H1 (cell line): ENCODE measurements at places on chromosomes 6 and 20.

- no peak for DNase-seq
Observed at GRCh38 chr6:32164295-32164694, at the start of gene EGFL8. EGFL8 (plus strand) TSS chr6:32164595; CDS start chr6:32166166, 1,571 bp downstream.

DNA sequence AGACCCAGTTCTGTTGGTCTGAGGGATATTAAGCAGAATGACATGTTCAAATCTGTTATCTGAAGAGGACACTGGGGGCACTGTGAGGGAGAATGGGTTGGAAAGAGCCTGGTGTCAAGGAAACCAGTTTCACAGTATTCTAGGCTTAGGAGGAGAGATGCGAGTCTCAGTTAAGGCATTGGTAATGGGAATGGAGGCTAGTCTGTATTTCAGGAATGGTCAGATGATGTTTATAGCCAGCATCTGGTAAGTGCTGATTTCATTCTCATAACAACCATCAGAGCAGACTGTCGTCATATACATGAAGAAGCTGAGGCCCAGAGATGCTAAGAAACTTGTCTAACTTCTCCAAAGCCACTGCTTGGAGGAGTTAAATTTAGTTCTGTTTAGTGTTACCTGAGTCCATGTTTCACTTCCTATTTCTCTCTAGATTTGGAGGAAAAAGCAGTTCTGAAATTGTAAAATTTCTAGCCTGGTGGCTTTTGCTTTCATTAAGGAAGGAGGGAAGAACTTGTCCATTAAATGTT is 242.0 kb downstream of the ARID1B start:
- DNase-seq, result no peak

GRCh38 chr6:89596484-89596883 is 42.1 kb downstream of the LYRM2 start:
- DNase-seq, result no peak

- no peak for DNase-seq
Observed at GRCh38 chr6:47794577-47795135, 12.8 kb downstream of the OPN5 start.

- no peak for DNase-seq
Observed at GRCh38 chr6:55082021-55082420, 92.3 kb upstream of the HCRTR2 start.

GRCh38 chr20:742156-742555 is 26.1 kb downstream of the SLC52A3 start:
- DNase-seq, result no peak

DNA sequence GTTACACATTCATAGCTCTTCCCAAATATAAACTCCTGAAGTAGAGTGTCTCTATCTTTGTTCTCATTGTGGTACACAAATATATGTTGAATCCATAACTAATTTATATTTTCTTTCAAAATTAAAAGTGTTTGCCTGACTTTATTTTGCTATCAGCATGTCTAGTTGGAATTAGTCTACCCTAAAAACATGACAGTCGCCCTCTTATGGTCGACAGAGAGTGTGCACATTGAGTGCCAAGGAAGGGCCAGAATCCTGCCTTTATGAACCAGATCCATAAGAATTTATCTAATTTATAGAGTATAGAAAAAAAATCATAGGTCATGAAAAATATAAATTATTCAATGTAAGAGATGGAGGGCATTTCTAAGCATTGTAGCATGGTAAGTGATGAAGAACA is 12.3 kb upstream of the DEFB112 start:
- no peak for DNase-seq

GRCh38 chr6:42664718-42665117 is 57.7 kb downstream of the PRPH2 start:
- no peak for DNase-seq

- DNase-seq, result no peak
Observed at GRCh38 chr20:13877793-13878192, 93.0 kb downstream of the NDUFAF5 start.

- DNase-seq, result peak; percentile 17
Observed at GRCh38 chr20:57860576-57860975, 150.8 kb upstream of the PMEPA1 start.

GRCh38 chr20:40797425-40797824 is 108.4 kb upstream of the MAFB start:
- DNase-seq, result no peak

DNA sequence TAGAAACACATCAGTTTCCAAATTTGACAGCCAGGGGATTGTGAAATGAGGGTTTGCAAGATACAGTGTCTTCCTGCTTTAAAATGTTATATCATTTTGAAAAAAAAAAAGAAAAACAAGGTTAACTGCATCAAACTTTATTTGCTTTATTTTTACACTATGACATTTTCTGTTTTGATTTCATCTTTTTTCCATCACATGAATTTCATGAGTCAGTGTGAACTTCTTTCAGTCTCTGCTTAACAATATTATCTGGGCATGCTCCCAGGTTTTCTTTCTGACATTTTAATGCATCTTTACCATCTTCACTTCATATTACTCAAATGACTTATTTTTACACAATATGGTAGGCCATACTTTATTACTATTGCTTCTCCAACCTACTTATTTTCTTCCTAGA is 1.9 kb downstream of the NCOA7 start:
- DNase-seq, result no peak

DNA sequence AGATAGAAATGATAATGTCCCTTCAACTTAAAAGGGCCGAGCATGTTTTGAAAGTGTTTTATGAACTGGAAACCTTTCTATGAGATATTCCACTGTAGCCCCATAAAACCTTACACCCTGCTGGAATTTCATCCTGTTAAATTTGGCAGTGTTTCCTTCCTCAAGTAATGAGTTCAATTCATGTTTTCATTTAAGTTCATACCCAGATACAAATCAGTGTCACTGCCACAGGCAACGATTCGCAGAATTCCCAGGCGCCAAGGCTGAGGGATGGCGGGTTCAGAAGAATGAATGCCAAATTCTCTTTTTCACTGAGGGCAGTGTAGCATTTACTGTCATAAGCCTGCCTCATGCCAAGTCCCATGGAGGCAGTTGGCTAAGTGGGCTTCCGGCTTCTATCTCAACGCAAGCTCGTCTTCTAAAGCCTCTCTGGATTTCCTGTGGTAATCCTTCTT is 511.8 kb upstream of the ID4 start:
- no peak for DNase-seq

DNA sequence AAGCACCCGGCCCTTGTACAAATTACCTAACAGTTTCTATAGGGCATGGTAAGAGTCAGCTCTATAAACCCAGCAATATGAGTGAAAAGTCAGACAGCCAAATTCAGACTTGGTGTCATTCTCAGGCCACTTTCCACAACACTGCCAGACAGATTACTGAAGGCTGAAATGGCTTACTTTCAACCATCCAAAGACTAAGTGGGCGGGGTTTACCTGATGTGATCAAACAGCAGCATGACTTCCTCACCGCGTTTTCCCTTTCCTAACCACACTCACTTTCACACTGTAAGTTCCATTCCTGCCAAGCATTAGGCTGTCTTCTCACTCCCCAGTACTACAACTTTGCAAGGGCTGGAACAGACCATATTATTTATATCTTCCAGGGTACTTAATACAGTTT is 85.9 kb downstream of the SMLR1 start:
- no peak for DNase-seq

DNA sequence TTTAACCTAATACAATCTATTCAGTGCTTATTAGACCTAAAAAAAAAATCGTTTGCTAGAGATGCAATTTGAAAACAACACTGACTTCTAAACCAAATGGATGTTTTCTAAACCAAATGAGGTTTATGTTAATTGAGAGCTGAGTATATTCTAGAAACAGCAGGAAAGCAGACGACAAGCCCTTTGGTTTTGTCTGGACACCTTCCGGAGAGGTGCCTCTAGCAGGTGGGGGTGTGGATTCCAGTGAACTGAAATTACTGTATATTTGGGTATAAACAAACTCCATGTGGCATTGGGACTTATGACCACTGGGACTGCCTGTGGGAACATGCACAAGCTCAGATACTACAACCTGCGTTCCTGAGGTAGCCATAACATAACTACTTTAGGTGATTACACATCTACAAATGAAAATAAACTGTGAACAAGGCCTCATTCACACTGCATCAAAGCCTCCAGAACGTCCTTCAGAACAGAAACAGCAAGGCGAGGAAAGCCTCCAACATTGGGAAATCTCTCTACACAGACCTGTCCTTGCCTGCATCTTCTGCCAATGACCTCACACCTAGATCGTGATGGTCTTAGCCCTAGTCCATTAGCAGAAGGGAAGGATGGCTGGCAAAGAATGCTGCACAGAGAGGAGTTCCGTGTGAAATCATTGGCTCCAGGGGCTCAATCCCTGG is 206.8 kb upstream of the FOXQ1 start:
- DNase-seq, result no peak

GRCh38 chr20:63284083-63284440 is 8.9 kb upstream of the COL20A1 start:
- no peak for DNase-seq

DNA sequence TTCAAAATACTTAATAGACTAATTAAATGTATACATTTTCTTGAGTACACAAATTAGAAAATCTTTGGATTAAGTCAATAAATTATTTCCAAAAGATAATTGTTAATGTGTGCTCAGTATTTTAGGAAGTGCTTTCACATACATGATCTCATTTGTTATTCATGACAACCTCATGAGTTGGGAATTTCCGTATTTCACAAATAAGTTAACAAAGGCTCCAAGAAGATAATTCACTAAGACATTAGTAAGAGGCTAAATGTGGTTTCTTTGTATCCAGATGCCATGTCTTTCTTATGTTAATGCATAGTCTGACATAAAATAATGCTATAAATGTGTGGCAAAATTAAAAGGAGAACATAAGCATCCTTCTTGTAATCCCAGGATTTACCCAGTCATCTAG is 79.5 kb upstream of the TCF21 start:
- no peak for DNase-seq

DNA sequence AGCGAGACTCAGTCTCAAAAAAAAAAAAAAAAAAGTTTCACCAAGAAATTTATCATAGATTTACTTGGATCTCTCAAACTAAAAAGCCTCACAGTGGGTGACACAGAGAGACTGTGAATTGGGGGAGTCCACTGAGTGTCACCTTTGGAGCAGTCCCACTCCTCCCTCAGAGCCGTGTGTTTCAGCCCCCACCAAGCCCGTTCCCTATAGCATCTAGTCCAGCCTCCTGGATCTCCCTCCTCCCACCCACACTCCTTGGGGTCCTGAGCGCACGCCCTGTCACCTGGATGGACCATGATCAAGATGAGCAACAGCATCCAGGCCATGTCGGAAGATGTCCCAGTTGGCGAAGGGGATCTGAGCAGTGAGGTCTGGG is 422 bp downstream of the NCR3 start:
- DNase-seq, result no peak

GRCh38 chr20:42901689-42902440 is 287.8 kb downstream of the PTPRT start:
- DNase-seq, result no peak

DNA sequence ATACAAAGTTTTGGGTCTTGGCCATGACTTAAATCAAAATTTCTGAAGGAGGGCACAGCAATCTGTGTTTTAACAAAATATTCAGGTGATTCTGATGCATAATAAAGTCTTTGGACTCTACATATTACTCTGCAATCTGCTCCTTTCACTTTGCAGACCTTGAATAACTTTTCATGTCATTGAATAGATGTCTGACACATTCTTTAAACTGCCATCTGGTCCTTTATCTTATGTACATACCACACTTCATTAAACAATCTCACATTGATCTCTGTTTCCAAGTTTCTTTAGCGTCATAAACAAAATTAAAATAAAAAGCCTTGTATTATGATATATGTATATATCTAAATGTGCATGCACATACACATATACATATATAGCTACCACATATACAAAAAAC is 831.2 kb downstream of the MAFB start:
- no peak for DNase-seq

- no peak for DNase-seq
Observed at GRCh38 chr6:28326371-28326948, 9.5 kb downstream of the ZSCAN31 start.

GRCh38 chr20:50577175-50578018 is 67.2 kb downstream of the PTPN1 start:
- DNase-seq, result no peak

DNA sequence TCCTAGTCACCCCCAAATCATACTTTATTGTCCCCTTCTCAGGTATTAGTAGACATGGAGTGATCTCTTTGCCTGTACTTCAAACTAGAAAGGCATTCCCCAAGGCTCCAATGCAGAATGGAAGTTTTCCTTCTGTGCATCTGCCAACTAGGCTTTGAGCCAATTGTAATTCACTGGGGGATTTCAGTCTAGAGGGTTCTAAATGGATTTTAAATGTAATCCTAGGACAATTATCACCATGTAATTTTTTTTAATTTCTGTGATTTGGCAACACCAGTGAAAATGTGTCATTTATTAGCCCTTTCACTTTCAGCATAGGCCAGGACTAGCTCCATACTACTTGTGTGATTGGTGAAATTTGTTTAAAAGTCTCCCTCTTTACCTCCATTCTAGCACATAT is 557.6 kb upstream of the MARCKS start:
- DNase-seq, result no peak

DNA sequence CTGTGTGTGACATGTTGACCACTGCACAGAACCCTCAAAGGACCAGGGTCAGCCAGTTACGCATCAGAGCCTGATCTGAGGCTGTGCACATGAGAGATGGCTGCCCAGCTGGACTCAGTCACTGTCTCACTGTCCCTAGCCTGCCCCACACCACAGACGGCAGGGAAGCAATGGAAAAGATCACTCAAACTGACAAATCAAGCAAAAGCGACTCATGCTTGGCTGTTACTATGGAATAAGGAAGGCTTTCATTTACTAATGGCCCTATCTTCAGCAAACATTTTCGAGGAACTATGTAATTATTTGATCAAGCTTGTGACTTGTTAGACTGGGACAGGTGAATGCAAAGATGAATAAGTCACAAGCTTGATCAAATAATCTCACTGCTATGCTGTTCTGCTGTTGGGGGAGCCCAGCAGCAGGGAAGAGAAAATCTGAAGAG is 137.0 kb downstream of the SLC23A2 start:
- no peak for DNase-seq

GRCh38 chr6:46706464-46706863 is 18.8 kb downstream of the TDRD6 start:
- no peak for DNase-seq

GRCh38 chr20:51284871-51285270 is 257.6 kb downstream of the NFATC2 start:
- no peak for DNase-seq

GRCh38 chr6:136344420-136344819 is 54.8 kb upstream of the BCLAF1 start:
- no peak for DNase-seq

DNA sequence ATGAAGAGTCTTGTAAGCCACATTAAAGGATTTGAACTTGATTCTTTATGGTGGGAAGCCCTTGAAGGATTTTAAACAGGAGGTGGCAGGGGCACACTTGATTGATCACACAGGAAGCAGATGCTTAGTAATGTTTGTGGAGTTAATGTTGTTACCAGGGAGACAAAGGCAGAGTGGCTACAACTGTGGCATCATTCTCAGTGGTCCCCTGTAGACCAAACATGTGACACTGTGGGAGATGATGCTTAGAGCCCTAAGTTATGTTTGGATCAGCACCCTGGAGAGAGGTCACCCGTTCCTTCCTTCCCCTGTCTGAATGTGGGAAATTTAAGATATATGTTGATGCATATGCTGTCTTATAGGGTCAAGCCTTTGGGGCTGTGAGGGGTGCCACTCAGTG is 53.2 kb downstream of the EIF2S2 start:
- DNase-seq, result no peak

GRCh38 chr20:63376283-63377250 is 15.4 kb upstream of the CHRNA4 start:
- DNase-seq, result no peak
